ENCODE measurements at places on chromosomes 2 and 18.

DNA sequence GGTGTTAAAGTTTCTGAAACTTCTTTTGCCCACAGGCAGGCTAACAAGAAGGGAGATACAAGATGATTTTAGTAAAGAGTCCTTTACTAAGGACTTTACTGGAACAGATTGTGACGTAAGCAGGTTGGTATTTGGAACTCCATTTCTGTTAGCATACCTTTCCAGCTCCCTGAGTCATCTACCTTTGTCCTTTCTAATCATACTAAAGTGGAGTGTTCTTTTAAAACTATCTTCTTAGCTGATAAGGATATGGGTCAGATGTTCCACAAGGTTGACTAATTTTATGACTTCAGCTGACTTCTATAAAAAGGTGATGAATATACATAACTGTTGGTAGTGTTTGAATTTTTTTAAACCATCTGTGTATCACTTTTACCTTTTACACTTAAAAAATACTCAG is 21.1 kb downstream of the UGP2 start:
- DNase-seq = no peak

DNA sequence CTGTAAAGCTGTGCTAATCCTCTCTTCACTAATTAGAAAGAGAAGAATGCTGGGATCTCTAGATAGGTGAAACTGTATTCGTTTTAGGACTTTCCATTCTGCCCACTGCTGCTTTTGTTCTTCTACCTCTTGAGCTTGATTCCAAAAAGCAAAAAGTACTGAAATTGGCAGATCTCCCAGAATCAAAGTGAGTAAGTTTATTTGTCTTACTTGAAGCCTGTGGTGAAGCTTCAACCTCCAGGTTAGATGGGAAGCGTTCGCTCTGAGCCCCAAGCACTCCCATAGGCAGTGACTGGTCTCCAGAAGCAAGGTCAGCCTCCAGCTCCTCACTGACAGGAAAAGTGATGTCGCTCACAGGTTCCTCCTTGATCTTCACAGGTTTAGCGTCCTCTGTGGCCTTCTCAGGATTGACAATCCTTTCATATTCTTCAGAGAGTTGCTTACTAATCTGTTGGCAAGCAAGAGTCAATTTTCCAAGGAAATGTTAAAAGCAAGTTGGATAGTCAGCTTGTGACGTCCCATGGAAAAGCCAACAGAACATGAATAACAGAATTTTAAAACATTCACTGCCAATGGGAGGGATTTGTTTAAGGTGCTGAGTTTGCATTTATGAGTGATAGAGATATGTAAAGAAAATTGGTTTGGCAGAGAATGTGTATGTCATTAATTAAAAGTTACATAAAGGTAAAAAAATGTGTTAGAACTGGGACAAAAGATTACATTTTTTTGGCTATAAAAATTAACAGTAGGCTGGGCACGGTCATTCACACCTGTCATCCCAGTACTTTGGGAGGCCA is 8.1 kb downstream of the SUPT7L start:
- no peak for DNase-seq

GRCh38 chr2:9113262-9113661 is 93.3 kb upstream of the ASAP2 start:
- DNase-seq = no peak

DNA sequence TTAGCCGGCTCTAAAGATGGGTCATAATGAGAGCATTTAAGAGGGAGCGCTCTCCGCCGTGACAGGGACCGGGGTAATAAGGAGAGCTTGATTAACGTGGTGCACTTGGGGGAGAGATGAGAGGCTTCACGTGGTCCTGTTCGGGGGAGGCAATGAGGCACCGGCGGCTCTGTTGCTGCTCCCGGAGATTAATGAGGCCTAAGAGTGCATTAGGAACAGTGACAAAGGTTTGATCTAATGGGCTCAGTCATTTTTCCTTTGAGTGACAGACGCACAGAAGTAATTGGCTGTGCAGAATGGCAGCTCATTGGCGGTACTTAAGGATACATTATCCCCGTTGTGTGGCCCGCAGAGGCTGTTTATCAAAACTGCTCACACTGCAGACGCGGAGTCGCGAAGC is 250.7 kb downstream of the GBX2 start:
- DNase-seq = no peak

- no peak for DNase-seq
These were observed 82.4 kb upstream of the TAF1B start for GRCh38 chr2:9760902-9761228.
